Osteocyte (in vitro differentiated cells): ENCODE measurements at places on chromosomes 11 and 22. TPM values are rescaled to one million over a fixed set of nuclear protein-coding genes. Genes with fewer than 3 reads are reported as not detected.

EHF gene
- not detected in 2 replicates for total RNA-seq

SCGB1C1 gene
- not detected in 2 replicates for total RNA-seq

FAM181B gene
- total RNA-seq: 0.26 and 0.35 TPM in 2 replicates

GRAMD1B gene
- total RNA-seq: 1.8 and 1.9 TPM in 2 replicates

KCNJ4 gene
- 0.43 and 0.57 TPM in 2 replicates for total RNA-seq

FGF19 gene
- total RNA-seq: 0.13 TPM in 1 of 2 replicates, not detected in the other

POTEH gene
- total RNA-seq: not detected in 2 replicates

SLCO2B1 gene
- total RNA-seq: 0.18 and 0.54 TPM in 2 replicates

DNA sequence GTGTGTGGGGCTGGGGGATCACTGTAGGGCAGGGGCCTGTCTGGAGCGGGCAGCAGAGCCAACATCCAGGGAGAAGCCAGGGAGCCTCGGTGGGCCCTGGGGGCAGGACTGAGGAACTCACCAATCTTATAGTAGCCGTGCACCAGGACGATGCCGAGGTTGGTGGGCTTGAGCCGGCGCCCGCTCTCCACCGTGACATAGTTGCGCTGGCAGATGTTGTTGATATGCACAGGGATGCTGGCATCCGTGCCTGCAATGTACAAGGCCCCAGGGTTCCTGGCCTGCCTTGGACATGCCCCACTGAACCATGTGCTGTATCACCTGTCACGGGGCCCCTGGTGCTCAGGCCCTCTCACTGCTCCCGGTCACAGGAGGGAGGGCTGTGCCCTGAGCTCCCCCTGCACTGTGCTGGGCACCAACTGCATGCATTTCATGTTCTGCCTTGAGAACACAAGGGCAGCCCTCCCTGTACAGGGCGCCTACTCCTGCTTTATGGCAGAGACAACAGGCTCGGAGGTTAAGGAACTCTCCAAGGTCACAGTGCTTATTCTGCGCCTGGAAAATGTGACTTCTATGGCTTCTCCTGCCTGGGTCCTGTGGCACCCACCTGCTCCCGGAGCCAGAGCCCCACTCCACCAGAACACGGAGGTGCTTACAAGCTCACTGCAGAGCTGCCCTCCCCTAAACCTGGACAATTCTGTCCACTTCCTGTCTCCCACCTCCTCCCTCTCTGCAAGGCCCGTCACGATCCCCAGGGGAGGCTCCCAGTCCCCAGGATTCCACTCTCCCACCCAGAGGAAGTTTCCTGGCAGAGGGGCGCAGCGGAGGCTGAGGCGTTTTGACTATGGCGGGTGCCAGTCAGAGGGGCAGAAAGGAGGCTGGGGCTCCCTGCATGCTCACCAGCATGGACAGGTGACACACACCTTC, 7.8 kb upstream of the PPM1F start:
- no peak for DNase-seq

DNA sequence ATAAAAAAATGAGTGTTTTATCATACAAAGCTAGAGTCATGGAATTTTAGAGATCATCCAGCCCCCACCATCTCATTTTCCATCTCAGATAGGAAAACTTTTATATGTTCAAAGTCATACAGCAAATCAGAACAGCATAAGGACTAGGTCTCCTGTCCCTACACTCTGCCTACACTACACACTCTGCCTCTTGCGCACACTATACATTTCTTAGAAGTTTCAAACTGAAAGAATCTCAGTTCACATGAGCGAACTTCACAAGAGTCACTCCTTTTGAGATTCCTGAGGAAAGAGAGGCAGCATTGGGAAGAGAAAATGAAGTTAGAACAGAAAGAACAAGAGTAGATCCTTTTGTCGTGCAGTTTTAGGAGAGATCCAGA, 36.5 kb downstream of the ART5 start:
- no peak for DNase-seq

GRCh38 chr11:124954590-124954955, 571 bp downstream of the CCDC15 start:
- DNase-seq: no peak

DNA sequence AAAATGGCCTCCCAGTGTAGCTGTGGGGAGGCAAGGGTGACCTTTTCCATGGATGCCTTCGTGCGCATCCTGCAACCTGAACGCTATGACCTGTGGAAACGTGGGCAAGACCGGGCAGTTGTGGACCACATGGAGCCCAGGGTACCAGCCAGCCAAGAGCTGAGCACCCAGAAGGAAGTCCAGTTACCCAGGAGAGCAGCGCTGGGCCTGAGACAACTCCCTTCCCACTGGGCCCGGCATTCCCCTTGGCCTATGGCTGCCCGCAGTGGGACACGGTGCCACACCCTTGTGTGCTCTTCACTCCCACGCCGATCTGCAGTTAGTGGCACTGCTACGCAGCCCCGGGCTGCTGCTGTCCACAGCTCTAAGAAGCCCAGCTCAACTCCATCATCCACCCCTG, 24.8 kb downstream of the KDM4D start:
- no peak for DNase-seq

GRCh38 chr11:72562431-72562830, 111.8 kb downstream of the PDE2A start:
- no peak for DNase-seq

DNA sequence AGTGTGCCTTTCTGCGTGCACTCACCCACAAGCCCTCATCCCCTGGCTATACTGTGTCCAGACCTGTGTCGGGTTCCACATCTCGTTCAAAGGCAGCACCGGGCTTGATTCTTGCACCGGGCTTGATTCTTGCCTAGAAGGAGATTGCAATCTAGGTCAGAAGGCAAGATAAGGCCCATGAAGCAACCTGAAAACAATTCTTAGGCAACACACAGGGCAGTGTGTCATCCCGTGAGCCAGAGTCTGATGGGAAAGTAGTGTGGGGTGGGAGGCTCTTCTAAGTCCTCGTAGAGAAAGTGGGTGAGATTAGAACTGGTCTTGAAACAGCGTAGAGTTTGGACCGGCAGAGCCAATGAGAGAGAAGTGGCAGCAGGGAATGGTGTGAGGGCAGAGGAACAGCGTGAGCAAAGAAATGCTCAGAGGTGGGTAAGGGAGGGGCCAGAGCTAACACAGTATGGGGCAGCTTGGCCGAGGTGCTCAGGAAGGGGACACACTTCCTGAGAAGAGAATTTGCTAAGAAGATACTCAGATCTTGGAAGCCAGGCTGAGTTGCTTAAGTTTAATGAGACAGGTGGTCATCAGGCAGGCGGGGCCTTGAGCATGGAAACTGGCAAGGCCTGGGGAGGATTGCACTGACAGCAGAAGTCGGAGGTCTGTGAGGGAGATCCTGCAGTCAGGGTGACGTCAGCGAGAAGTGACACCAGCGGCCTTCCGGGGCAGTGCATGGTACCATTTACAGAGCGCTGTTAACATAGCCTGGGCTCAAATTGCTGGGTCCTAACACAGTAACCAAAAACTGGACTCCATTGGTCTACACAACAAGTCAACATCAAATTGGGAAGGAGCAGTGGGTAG, 40.7 kb upstream of the DKK3 start:
- no peak for DNase-seq
